ENCODE measurements at places on chromosomes 5 and 9.

GRCh38 chr9:77807281-77807683 lies 159.2 kb upstream of the GNA14 start:
- peak; percentile 93 for DNase-seq

GRCh38 chr5:125011947-125012346 lies 265.5 kb upstream of the ZNF608 start:
- DNase-seq = no peak

DNA sequence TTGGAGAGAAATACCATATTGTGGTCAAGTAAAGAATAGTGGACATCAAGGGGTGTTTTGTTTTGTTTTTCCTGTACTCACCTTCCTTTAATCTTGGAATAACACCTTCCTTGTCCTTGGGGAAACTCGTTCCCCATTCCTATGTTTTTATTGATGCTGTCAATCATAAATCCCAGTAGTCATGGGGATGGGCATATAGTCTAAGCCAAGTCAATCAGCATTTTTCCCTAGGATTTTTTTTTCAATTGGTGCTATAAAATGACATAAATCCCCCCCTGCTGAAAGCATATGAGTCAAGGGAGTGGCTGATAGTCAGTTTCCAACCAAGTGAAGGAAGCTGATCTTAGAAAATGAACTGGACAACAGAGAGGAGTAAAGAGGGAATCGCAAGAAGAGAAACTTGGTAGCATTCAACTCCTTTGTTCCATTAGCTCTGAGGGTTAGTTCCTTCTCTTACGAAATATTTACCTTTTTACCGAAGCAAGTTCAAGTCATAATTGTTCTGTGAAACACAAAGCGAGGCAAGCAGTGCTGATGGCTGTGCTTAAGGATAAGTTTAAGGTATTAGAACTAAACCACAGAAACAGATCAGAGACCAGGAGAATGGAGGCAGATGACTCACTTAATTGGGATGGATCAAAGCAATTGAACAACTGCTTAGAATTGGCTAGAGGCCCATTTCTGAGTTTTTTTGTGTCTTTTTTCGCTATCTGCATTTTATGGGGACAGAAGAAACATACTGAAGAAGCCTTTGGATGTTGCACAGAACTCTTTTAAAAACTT lies 218.6 kb downstream of the SEMA6A start:
- DNase-seq = no peak

DNA sequence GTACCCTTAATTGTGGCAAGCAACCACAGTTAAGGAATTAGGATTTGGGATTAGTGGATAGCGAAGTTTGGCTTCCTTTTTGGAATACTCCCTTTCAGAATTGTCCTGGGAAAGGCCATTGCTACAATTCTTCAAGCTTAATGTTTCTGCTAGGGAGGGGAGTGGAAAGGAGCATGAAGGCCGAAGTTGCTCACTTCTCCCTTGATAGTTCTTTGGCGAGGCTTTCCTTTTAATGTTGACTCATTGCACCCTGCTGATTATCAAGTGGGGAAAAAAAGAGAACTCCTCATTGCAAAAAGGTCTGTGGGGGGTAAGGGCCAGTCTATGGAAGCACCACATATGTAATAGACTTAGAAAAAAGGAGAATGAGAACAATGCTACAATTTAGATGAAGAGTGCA lies 30.7 kb downstream of the GRIN3A start:
- DNase-seq = no peak

- DNase-seq = no peak
These were observed 604.4 kb downstream of the CCDC171 start for GRCh38 chr9:16157216-16157615.

DNA sequence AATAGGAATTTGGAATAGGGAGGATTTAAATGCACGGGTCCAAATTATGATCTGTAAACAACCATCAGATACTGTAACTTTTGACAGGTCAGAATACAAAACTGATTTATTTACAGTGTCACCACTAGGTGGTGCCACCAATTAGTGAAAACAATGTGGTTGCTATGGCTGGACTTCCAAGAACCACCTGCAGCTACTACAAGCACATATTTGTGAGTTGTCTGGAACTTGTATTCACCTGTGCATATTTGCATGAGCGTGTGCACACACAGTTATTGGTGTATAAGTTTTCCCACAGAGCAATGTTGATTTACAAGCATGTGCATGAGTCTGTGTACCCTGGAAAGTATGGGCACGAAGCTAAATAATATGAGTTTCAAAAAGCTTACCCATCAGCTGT lies 3.0 kb upstream of the HRCT1 start:
- DNase-seq = peak; percentile 52

GRCh38 chr5:15020736-15021135 lies 149.2 kb upstream of the ANKH start:
- DNase-seq = no peak

DNA sequence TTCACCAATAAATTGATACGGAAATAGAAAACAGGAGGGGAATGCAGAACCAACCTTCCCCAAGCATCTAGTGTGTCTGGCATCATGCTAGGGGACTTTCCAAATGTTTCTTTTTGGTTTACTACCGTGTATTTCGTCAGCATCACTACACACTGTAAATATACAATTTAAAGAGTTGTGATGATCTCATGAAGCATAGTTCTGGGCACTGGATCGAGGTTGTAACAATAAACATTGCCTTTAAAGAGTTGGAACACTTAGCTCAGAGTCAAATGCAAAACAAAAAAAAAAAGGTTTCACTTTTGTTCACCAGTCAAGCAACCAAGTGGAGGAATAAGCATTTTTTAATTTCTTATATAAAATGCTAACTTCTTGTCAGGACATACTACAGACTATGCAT lies 2.9 kb upstream of the SCAI start:
- no peak for DNase-seq

DNA sequence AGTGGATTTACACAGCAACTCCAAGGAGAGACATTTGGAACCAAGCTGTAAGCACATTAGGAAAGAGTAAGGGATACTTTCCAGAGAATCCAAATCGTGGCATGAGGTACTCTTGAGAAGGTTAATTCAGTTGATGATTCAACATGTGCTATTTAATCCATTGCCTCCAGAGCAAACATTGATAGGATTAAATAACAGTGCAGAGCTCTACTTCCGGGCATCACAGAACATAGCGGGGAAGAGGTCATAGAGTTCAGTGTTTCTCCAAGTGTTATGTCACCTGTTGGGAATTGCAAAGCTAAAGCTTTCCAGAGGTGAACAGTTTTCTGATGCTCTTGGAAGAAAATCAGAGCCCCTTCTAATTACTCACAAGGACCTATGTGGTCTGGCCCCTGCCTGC lies 127.5 kb downstream of the PPP2R2B start:
- DNase-seq = peak; percentile 87

DNA sequence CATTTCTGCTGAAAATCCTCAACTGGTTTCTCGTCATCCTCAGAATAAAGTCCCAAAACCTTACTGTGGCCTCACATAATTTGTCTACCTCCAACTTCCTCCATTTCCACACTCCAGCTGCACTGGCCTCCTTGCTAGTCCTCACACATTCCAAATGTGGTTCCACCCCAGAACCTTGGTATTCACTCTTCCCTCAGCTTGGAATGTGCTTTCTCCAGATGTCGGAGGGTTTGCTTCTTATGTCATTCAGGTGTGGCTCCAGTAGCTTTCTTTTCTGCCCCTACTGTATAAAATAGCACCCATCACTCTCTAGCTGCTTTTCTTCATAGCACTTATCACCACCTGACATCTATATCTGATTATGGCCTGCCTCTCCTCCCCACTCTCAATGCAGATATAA lies 102.5 kb upstream of the IFNK start:
- DNase-seq = no peak

DNA sequence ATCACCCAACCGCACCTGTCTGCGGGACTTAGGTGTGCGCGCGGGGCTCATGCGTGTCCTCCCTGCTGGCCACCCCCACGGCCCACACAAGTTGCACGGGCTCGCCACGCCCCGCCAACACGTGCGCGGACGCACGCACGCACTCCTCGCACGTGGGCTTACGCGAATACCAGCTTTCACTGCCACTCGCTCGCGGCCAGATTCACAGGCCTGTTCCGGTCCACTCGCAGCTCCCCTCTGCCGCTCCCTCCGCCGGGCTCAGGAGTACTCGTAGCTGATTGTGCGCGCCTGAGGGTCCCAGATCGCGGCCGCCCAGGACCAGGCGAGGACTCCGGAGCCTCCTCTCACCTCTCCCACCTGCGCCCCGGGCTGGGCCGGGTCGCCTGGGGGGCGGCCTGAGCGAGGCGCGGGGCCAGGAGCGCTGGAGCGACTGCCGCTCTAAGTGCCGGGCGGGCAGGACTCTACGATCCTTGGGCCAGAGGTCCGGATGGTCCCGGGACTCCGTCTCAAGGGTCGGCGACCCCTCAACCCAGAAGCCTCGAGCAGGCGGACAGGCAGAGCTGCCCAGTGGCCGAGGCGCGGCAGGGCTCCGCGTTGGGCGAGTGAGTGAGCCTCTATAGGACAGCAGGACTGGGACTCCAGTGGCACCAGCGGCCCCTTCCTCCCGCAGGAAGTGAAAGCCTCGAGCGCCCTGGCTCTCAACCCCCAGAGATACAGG lies 3.4 kb downstream of the PCDHGC5 start:
- DNase-seq = no peak

DNA sequence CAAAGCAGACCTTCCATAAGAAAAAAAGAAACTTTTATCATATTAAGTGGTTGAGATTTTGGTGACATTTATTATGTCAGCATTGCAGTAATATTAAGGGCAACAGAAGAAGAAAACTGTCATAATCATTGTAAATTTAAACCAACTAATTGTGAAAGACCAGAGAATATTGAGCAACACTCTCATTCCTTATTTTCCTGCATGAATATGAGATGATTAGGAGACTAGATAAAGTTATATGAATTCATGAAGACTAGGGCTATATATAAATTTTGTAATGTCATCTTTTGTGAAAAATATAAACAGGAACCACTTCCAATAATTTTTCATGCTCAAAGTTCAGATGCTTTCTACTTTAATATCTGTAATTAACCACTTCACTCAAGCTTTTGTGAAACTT lies 974.5 kb upstream of the CDH10 start:
- no peak for DNase-seq

GRCh38 chr5:96823900-96824380 lies 16.2 kb upstream of the ERAP1 start:
- DNase-seq = peak; percentile 89

- DNase-seq = no peak
These were observed 217.0 kb downstream of the SREK1 start for GRCh38 chr5:66361070-66361469.

DNA sequence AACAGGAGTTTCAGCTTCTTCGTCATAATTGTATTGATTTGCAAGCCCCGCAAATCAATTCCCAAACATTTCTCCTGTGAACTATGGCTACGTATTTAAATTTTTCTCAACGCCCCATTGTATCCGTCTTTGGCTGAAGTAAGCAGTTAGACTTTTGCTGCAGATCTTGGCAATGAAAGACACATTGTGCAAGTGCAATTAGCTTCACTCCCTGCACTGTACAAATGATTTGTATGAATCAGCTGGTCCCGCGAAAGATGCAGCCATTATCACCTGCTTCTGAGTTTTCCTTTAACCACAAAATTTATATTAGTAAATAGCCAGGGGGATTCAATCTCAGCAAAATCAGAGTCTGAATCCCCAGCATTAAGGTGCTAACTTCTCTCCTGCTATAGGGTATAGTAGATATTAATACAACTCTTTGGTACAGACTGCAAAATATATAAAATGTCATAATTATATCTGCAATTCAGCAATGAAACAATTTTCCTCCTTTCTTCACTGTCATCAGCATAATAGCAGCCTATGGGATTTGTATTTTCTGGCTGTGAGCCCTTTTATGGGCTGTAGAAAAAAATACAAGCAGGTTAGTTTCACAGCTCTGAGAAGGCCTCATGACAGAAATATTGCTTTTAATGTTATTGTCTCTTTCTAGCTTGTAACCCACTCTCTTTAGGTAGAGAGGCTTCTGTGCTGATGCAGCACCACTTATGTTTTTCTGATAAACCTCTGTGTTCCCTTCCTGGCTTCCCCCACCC lies 68.4 kb upstream of the SMARCA2 start:
- no peak for DNase-seq

GRCh38 chr5:115626445-115626823 lies 598 bp upstream of the TMED7 start:
- no peak for DNase-seq

DNA sequence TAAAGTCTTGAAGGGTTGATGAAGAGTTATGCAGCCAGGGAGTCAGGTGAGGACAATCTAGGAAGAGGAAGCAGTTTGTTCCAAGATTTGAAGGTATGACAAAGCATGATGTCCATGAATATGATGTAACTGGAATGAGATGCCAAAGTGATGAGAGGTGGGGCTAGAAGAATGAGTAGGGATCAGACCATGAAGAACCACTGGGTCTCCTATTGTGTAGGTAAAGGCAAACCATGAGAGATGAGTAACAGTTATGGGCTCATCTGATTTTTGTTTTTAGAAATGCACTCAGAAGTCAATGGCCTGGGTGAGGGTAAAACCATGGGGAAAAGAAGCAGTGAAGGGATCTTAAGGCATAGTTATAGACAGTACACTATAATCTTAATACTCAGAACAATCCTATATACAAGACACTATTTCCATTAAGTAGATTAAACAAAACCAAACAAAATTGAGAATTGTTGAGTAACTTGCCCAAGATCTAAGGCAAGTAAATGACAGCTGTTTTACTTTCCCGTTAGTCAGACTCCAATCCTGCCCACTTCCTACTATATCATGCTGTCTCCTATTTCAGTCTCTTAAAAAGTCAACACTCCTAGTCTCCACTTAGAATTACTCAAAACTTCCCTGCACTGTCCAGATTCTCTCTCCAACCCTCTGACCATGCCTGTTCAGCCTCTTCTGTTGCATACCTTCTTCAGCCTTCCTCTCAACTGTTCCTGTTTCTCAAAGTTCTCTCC lies 393.8 kb upstream of the MEF2C start:
- peak; percentile 94 for DNase-seq

DNA sequence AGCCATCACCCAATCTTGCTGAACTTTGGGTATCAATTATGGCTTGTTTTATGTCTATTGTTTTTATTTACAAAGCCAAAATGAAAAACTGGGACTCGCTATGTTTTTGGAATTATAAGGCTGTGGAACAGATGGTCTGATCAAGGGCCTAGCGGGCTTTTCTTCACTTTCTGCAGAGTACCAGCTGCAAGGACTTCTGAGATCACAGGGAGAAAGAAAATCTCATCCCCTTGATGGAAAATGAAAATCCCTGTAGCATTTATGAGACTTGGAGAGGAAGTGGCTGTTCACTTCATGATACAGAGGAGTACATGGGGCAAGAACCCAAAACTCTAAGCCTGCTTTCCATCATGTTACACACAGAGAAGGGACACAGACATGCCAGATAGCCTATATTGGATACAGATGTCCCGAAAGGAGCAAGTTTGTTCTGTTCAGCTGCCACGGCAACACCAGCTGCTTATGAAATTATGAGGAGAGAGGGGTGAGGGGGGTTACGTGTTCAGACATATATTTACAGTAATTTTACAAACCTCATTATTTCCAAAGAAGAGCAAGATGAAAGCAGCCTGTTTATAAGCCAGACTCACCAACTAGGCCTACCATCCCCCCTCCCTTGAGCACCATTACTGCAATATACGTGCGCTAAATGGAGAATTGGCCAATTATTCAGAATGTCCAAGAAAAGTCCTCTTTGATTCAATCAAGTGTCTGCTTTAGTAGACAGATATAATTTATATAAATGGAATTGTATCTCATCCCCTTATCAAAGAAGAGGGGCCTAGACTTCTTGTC lies 220.0 kb downstream of the MARCHF11 start:
- DNase-seq = no peak

Measured in LHCN-M2 (cell line).